ENCODE measurements at places on chromosomes 12 and 14. TPM values are rescaled to one million over a fixed set of nuclear protein-coding genes. Genes with fewer than 3 reads are reported as not detected.

Gene AMN
- 70.7 TPM for total RNA-seq

Gene DNAAF2
- total RNA-seq = 11.5 TPM

Gene ZNF664
- 117 TPM for total RNA-seq

Gene SPTLC2
- total RNA-seq = 45.8 TPM

Gene SERPINA5
- 2.6 TPM for total RNA-seq

Gene CMA1
- not detected for total RNA-seq

DNA sequence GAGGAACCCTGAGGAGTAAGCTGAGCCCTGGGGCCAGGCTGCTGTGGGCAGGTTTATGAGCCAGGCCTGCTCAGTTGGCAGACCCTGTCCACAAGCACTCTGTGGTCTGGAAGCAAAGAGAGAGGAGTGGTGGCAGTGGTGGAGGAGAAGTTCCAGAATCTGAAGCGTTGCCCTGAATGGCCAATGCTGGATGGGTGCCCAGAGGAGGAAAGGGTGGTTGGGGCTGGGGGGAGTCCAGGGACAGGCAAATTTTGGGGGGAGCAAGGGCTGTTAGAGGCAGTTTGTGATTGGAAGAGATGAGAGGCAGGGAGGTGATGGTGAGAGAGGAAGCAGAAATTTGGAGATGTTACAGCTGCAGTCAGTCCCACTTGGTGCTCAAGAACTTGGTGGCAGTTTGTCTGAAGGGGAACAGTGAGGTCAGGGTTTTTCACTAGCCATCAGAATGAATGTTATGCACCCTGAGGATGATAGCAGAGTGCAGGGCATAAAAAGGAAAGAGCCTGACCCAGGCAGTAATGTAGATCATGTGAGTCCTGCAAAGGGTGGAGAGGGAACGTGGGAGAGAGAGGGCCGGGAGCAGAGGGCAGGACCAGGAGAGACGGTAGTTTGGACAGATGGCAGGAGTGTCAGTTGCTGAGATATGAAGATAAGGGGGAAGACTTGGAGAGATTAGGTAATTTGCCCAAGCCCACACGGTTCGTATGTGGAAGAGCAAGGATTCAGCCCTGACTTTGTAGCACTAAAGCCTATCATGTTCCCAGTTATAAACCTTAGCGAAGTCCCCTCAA lies 51.2 kb downstream of the GALNT8 start:
- no peak for DNase-seq

DNA sequence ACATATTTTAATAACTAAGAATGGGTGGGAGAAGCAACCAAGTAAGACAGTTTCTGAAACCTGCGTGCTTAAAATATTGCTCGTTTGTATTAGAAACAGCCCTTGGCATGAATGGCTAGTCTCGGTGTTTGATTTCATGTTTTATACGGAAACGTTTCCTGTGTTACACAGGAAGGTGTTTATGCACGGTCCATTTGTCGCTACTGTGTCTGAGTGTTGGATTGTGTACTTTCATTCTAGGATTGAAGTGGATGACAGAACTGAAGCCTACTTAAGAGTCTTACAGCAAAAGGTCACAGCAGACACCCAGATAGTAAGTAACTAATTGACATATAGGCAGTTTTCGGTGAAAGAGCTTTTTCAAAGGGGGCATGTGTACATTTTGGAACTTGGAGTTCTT lies 19.6 kb downstream of the PIWIL1 start:
- DNase-seq = no peak

DNA sequence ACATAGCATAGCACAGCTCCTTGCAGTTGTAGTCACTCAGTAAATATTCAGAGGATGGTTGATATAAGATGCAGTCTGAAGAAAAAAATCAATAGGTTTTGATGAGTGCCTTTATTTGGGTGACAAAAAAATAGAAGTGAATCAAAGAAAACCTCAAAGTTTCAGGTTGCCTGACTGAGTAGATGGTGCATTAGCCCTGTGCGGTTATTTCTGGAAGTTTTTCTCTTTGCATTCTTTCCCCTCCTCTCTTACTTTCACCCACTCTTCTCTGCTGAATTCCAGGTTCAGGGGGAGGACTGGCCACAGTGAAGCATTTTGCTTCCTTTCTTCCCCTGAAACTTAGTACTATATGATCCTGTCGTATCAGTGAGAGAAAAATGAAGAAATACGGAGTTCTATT lies 28.6 kb downstream of the TRHDE start:
- no peak for DNase-seq

DNA sequence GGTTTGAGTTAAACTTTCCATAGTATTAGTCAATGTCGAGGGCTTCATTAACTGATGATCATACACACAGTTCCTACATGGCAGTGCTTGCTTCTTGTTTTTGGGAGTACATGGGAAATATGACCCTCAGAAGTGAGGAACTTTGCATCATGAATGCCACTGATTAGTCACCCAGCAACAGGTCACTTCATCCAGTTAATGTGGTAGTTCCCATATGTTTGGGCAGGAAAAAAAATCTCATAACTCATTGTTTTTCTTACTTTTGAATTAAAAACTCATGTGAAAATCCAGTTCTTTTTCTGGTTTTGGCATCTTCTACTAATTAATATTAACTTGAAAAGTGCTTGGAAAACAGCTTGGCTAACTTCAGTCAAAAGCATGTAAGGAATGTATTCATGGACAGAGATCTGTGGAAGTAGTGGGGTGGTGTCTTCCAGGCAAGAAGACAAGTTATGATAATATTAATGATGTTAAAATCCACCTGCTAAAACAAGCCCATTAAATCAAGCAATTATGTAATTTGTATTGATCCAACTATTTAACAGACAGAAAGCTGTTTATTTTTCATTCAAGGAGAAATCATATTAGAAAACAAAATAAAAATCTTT lies 309.1 kb upstream of the NAV3 start:
- no peak for DNase-seq
